ENCODE measurements at places on chromosomes 12 and 14.

GRCh38 chr12:12056951-12057350 lies 13.8 kb upstream of the BCL2L14 start:
- DNase-seq: no peak

GRCh38 chr12:27554421-27555186 lies 30.6 kb downstream of the PPFIBP1 start:
- no peak for DNase-seq

- DNase-seq: no peak
These were observed 114.0 kb upstream of the TMPO start for GRCh38 chr12:98401427-98401826.

DNA sequence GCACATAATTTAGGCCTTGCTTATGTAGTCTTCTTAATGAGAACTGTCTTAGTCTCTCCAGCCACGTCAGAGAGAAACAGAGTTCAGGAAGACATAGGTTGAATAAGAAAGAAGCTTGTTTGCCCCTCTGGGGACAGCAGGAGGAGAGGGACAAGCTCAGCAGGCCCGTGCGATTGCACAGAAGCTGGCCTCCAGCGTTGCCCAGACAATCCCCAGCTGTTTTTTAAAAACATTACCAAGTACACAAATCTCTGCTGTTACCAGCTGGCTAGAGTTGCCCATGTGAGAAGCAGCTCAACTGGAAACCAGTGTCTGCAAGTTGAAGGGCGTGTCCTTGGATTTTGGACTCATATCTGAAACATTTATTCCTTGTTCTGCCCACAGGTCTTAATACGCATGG lies 232.6 kb downstream of the EFCAB11 start:
- DNase-seq: no peak

DNA sequence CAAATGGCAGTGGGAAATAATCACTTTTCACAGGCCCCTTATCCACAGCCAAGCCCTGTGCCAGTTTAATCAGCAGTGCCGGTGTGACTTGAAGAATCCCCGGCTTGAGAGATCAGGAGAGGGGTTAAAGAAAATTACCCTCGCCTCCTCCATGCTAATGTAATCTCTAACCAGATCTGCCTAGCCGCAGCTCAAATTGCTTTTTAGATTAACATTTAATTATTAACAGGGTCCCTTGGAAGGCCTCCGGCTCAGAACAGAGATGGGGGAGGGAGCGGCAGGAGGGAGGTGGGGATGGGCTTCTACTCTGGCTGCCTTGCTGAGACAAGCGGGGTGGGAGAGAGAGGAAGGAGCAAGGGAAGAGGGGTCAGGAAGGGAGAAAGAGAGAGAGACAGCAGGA lies 24.0 kb downstream of the FAM222A start:
- no peak for DNase-seq

DNA sequence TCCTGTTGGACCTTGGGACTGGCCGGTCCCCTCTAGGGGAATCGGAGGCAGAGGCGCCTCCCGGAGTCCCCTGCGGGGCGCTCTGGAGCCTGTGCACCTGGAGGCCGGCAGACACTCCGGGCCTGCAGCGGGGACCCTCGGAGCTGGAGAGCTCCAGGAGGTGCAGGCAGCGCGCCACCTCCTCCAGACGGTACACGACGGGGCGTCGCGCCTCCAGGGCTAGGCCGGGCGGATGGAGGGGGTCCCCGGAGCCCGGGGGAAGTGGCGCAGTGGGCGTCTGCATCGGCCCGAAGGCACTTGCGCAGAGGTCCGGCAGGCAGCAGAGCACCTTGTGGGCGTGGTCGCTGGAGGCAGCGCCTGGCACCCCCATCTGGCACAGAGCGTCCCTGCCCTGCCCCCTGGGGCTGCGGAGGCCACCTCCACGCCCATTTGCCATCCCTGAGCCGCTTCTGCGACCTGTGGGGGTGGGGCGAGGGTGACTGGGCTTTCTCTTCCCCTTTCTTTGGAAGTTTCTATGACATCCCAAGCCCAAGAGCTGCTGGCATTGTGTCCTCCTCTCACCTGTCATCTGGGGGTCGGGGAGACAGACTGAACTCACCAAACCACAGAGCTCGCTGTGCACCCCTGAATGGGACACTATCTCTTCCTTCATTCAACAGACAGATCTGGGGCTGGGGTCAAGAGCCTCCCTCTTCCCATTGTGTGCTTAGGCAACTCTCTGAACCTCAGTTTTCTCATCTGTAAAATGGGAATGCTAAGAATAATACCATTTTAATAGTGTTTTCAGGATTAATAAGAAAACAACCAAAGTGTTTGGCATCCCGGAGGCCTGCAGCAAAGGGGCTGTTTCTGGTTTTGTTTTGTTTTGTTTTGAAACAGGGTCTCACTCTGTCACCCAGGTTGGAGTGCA lies 37.5 kb upstream of the CORO1C start:
- no peak for DNase-seq

DNA sequence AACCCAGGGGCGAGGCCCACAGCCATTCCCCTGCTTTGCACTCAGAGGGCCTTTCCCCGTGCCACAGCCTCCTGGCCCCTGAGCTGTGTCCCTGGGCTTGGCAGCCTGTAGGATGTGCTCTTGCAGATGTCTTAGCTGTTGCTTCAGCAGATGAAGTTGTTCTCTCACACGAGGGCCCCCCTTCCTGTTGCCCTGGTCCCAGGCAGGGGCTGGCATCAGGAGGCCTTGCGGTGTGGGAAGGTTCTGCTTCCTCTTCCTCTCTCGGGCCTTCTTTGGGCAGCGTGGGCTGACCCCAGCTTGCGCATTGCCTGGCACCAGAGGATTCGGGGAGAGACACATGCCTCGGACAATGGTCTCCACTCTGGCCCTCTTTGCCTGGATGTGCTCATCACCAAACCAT lies 12.7 kb downstream of the PROX2 start:
- DNase-seq: no peak

- DNase-seq: no peak
These were observed 150.3 kb upstream of the PTPRQ start for GRCh38 chr12:80293759-80294158.

DNA sequence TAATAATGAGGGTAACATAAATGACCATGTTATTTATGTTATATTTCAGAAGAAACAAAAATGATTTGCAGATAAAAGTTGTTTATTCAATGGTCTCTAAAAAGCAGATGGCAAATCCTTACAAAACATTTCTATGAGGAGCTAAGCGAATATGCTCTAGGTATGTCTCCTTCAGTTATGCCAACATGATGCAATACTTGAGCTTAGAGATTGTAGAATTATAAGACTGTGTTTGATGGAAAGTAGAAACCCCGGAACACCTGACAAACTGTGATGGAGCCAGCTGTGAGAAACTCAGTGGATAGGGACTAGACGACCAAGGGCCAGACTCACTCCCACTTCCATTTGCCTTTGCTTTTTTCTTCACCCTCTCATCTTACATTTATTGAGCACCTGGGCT lies 17.8 kb upstream of the NR1H4 start:
- no peak for DNase-seq

GRCh38 chr12:53990311-53991076 lies 5.5 kb downstream of the HOXC10 start:
- DNase-seq: no peak

GRCh38 chr12:47903151-47903611 lies 1.6 kb downstream of the VDR start:
- DNase-seq: no peak

DNA sequence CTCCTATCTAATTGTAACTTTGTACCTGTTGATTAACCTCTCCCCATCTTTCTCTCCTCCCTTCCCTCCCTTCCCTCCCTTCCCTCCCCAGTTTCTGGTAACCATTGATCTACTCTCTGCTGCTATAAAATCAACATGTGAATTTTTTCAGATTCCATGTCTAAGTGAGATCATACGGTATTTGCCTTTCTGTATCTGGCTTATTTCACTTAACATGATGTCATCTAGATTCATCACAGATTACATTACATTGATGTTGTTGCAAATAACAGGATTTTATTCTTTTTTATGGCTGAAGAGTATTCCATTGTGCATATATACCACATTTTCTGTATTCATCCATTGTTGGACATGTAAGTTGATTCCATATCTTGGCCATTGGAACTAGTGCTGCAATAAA lies 68.0 kb upstream of the FBXO33 start:
- no peak for DNase-seq

GRCh38 chr14:37596790-37597472 lies 1.5 kb downstream of the TTC6 start:
- DNase-seq: no peak

DNA sequence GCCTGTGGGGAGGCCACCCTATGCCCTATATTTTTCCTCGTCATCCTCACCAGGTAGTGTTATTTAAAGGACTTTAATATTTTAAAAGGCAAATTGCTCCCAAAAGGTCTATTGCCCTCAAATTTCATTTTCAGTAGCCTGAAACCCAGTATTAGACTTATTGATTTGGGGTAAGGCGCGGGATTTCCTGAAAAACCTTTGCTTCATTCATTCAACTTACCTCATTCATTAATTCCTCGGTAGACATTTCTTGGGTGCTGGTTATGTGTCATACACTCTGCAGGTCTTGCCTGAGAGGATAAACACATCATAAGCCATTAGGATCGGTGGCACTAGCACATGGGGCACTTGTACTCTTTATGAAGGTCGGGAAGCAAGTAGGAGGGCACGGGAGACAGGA lies 99.2 kb downstream of the ARF6 start:
- no peak for DNase-seq

DNA sequence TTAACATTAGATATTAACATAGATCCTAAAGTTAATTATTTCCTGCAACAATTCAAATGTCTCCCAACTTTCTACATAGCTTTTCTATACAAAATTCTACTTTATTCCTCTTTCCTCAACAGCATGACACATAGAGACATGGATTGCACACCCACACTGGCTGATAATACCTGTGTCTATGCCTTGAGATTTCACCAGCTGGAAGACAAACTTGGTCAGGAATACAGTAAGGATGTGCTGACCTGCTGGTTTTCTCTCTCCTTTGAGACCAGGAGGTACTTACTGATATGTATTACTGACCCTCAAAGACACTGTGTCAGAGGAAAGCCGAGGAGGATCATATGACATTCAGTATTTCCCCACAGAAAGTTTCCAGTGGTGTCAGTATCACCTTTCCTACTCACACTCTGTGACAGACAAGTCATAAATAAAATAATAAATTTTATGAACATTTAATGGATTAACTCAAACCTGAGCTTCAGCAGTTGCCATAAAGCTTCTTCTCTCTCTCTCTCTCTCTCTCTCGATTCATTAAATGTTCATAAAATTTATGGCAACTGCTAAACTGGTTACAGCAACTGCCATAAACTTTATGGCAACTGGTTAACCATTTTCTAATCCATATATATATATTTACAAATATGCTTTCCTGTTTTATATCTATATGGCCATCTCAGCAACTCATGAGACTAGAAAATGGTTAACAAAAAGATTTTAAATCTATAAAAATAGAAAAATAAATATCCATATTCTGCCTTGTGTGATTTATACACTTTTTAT lies 22.7 kb downstream of the EIF2S3B start:
- DNase-seq: no peak

DNA sequence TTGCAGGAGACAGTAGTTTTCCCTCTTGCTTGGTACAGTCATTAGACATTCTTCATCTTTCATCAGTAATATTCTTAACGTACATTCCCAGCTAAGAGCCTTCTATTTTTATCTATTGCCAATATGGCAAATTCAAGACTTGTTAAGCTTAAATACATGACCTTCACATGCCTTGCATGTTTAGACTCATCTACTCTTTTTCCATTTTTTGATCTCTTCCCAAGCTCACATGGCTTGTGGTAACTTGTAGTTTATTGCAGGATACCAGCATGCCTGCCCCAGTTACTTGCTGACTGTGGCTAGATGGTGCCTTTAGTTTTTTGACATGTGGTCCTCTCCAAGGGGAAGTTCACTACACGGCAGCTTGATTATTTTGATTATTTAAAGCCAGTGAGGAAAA lies 729.0 kb downstream of the SLC6A15 start:
- DNase-seq: no peak

GRCh38 chr12:93795352-93795751 lies 118.2 kb downstream of the CRADD start:
- no peak for DNase-seq

DNA sequence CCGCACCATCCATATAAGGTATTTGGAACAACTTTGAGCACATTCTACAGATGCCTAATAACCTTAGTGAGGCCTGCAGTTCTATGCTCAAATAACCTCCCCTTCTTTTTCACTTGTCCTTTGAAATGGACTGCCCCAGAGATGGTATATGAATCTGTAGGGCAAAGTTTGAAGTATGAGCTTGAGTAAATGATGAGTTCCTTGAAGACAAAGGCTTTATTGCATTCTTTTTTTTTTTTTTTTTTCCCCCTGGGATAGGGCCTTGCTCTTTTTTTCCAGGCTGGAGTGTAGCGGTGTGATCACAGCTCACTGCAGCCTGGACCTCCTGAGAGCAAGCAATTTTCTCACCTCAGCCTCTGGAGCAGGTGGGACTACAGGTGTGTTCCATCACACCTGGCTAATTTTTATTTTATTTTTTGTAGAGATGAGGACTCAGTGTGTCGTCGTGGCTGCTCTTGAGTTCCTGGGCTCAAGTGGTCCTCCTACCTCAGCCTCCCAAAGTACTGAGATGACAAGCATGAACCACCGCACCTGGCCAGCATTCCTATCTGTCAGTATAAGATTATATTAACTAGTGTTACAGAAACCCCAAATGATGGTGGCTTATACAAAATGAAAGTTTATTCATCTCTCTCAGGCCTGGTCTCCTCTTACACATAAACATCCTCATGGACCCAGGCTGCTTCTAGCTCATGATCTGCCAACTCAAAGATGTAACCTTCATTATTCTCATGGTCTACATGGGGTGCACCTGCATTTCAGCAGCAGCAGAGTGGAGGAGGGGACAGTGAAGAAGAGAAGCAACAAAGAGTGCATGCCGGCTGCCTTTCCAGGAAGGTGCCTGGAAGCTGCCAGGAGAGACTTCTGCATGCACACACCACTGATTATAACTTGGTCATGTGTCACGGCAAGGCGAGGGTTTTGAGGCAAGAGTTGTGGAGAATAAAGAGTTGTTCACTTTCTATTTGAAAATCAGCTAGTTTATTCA lies 101.4 kb downstream of the DUSP16 start:
- DNase-seq: no peak

- no peak for DNase-seq
These were observed 8.4 kb upstream of the LRTM2 start for GRCh38 chr12:1811948-1812291.

DNA sequence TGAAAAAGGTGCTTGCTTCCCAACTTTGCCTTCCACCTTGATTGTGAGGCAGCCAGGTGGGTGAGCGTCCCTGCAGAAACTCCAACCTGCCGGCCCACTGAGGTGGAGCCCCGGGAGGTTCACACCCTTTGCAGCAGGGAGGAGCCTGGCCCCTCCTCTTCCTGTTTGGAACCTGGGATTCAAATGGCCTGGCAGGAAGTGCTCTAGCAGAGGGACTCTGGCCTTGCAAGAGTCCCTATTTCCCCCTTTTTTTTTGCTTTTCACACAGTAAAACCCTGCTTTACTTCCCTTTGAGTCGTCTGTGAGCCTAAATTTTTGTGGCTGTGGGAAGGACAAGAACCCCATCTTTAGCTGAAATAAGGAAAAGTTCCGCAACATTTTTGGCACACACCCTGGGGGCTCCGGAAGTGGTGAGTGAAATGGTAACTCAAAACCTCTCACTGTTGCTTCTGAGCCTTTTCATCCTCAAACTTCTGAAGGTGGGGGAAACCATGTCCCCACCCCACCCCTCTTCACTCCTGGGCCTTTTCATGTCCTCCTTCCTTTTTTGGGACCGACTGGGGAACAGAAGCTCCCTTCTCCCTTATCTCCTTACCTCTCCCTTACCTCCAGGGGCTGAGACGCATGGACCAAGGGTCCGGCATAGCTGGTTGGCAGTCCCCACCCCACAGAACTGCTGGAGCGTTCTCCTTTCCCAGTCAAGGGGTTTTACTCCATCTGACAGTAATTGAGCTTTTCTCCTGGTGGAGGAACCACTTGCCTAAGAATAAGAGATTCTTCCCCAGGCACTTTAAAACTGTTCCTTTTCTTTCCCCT lies 102.0 kb downstream of the KCNMB4 start:
- DNase-seq: no peak
